Activated CD4-positive, alpha-beta memory T cell treated with anti-CD3 and anti-CD28 coated beads, Interleukin-2, amount 10 ng/mL, durations not matched to agents 7 days and 5 days (primary cell): ENCODE measurements at places on chromosomes 4 and X. TPM values are rescaled to one million over a fixed set of nuclear protein-coding genes. Genes with fewer than 3 reads are reported as not detected.

GRCh38 chr4:117996891-117997290 lies 37.4 kb upstream of the NDST3 start:
- no peak for DNase-seq

- no peak for DNase-seq
These were observed 138.7 kb downstream of the VSIG4 start for GRCh38 chrX:65900850-65901844.

- DNase-seq: no peak
These were observed 31.0 kb upstream of the BEX4 start for GRCh38 chrX:103183912-103184311.

DNA sequence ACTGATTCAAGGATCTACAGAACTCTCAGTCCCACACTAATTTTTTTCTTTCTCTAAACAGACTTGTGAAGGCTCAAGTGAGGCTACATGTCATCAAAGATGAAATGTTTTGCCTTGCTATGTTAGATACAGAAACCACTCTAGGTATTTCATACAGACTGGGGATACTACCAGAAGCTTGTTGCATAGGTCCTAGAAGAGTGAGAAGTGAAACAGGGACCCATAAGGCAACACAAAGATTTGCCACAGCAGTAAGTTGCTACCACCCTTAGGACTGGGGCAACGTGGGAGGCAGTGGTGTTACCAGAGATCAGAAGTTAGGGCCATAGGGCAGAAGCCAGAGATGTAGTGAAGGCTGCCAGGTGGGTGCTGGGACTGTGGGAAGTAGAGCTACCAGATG lies 50.7 kb upstream of the MID1IP1 start:
- DNase-seq: no peak

DNA sequence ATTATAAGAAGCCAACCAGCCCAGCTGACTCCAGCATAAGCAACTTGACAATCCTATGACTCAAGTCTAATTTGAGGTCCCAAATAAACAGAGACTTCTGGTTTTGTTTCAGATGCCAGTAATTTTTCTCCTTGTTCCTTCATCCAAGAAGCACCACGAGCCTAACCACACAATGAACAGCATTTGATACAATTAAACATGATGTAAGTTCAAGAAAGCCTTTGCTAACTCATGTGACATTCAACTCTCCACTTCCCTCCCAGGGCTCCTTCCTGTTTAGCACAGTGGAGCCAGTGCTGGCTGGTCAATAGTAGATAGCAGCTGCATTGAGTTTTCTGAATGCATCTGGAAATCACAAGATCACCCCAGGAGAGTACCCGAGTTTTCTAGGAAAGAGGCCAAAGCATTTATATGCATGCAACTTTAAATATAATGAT lies 206.3 kb downstream of the ARHGAP24 start:
- no peak for DNase-seq

DNA sequence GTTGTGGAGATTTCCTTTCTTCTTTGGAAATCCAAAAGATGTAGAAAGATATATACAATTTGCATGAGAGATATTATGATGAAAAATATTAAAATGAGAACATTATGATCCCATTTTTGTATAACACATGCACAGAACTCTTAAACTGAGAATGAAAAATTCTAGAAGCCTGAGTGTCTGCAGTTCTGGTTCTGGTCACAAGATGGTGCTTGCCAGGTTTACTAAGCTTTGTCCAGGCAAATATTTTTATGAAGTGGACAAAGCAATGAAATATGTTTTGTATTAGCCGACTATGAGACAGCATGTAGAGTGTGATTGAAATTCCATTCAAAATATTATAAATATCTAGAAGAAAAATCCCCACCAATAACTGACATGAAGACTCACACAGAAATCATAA lies 2.2 kb downstream of the PWWP3B start:
- DNase-seq: no peak

The PAGE4 gene
- not detected for total RNA-seq

The ERVMER34-1 gene
- total RNA-seq: not detected

- no peak for DNase-seq
These were observed 120.7 kb downstream of the NEXMIF start for GRCh38 chrX:74804574-74804973.
